ENCODE measurements at places on chromosomes 5 and 9.

DNA sequence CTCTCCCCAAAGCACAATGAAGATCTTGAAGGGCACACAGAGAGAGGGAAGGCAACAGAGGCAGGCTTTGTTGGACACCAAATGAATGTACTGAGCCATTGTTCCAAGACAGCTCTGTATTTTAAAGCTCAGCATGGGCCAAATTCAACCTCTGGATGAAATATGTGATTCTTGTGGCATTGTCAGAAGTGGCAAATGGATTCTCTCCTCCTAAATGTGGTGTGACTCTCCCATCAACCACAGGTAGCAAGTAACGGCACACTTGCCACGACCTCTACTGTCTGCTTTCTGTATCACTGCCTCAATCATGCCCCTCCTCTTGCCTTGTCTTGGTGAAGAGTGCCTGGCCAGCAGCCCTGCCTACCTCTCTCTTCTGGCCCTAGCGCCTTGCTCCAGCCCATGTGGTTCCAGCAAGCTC, 6.1 kb upstream of the MOB3B start:
- peak; percentile 71 for DNase-seq

GRCh38 chr5:176527246-176528222, 9.7 kb downstream of the RNF44 start:
- no peak for DNase-seq

- no peak for DNase-seq
Observed at GRCh38 chr5:176396330-176396729, 7.8 kb downstream of the HIGD2A start.

- DNase-seq = no peak
Observed at GRCh38 chr5:174198541-174198940, 153.0 kb downstream of the NSG2 start.

GRCh38 chr9:8390571-8390970, 591.0 kb upstream of the DMAC1 start:
- no peak for DNase-seq

GRCh38 chr5:96516631-96517071, 83.6 kb upstream of the PCSK1 start:
- DNase-seq = no peak

DNA sequence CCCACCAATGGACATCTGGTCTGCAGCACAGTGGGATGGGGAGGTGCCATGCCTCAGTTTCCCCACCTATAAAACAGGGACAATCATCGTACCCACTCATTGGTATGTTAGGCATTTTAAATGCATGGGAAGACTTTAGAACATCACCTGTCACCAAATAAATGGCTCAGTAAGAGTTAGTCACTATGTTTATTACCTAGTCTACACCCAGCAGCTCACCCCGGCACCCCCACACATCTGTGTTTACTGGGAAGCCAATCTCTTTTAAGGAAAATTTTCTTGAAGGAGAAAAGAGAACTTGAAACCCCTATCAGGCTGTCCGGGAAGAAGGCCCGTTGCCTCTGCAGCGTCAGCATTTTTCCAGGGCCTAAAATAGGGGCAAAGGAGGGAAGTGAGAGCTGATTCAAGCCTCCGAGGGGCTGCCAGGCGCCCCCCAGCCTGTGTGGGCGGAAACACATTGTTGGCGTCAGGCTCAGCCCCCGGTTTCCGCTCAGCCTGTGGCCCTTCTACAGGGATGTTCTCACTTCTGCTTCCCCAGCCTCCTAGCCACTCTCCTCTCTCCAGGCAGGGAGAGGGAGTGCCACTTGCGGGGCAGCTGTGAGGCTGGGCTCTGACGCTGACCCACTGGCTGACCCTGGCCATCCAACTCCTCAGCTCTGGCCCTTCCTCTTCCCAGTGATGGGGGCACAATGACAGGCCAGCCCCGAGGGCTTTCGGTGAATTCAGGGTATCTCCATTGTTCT, 4.6 kb downstream of the CSF1R start:
- peak; percentile 48 for DNase-seq

- no peak for DNase-seq
Observed at GRCh38 chr9:134359493-134360179, 33.4 kb downstream of the RXRA start.

DNA sequence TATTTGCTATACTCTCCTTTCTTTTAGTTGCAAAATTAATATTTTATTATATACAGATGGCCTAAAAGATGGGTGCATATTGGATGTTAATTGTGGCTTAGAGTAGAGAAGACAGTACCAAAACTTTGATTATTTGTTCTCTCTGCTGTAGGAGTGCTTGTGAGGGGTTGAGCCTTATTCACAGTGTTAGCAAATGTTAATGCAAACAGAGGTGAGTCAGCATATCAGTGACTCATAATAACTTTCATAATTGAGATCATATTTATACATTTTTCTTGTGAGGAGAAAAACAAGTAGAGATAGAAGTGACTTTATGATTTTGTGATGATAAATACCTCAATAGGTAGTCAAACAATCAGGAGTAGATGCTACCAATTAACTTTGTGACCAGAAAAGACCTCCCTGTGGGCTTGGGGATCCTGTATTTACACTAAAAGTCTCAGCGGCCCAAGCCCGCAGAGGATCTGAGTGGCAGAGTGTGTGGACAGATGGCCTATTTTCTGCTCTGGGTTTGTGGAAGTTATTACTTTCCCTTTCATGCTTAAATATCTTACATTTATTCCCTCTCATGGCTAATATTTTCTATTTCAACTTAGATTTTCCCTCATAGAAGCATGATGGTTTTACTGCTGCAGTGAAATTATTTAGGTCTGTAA, 226.5 kb downstream of the TAF11L14 start:
- DNase-seq = no peak

DNA sequence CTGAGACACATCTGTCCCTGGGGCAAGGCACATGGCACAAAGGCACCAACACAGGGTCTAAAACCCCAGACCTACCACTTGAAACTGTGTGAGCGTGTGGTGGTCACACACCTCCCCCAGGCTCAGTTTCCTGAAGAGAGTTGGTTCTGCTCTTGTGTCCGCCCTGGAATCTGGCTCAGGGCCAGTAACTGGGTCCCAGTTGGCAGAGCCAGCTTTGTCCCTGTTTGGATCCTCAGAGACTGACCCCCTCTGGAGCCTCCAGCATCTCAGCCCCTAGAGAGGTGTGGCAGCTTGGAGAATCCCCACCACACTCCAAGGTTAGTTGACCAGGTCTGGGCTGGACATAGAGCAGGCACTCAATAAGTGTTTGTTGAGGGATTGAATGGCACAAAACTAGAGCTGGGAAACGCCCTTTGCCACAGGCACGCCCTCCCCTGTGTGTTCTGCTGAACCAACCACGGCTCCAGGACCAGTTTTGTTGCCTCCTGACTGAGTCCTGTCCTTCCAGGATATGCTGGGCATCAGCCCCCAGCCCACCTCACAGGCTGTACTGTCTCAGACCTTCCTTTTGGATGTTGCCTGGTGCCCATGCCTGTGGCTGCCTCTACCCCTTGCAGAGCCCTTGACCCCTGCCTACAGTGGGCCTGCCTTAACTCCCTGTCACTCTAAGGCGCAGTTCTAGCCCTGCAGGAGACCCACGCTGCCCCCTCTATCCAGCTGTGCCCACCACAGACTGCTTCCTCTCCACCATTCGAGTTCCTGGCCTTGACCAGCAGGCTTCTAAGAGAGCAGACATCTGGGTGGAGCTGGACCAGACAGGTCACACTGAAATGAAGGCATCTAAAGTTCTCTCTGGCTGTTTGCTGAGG, 3.8 kb upstream of the PDLIM4 start:
- DNase-seq = no peak

GRCh38 chr5:135092476-135092875, 58.4 kb upstream of the PITX1 start:
- DNase-seq = no peak

DNA sequence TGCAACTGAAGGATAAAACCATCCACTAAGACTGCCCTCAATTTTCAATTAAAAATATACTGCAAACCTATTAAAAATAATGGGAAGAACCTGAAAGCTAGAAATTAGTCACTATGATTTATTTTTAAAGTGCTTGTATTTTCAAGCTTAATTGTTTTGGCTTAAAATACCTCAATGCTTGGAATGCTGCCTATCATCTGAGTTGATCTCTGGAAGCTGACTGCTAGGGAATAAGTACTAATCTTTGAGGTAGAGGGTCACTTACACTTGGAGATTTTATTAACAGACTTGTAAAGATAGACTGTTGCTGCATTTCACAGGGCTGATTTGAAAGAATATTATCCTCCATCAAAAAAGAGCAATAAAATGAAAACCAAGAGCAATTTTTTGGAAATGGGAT, 6.2 kb downstream of the PCSK1 start:
- no peak for DNase-seq

- no peak for DNase-seq
Observed at GRCh38 chr5:121746763-121747162, 104.9 kb upstream of the FTMT start.

DNA sequence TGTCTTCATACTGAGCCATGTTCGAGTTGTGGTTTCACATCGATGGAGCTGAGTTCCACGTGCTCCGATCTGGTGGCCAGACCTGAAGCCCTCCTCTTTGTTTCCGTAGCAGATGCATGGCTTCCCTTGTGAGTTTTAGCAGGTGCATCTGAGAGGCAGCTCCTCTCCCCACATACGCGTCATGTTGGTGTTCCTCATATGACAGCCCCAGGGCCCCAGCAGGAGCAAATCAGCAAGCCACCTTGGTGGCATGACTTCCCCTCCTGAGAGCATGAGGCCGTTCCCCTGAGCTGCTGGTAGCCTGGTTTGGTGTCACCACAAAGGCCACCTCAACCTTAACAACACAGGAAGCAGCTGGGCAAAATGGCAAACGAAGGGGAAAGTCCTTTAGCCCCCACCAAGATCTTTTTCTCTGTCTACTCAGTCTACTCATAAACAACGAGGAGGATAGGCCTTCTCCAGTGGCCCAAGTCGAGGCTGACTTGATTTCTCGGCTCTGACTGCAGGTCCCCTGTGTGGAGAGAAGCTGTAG, 5.9 kb downstream of the CYFIP2 start:
- DNase-seq = no peak

DNA sequence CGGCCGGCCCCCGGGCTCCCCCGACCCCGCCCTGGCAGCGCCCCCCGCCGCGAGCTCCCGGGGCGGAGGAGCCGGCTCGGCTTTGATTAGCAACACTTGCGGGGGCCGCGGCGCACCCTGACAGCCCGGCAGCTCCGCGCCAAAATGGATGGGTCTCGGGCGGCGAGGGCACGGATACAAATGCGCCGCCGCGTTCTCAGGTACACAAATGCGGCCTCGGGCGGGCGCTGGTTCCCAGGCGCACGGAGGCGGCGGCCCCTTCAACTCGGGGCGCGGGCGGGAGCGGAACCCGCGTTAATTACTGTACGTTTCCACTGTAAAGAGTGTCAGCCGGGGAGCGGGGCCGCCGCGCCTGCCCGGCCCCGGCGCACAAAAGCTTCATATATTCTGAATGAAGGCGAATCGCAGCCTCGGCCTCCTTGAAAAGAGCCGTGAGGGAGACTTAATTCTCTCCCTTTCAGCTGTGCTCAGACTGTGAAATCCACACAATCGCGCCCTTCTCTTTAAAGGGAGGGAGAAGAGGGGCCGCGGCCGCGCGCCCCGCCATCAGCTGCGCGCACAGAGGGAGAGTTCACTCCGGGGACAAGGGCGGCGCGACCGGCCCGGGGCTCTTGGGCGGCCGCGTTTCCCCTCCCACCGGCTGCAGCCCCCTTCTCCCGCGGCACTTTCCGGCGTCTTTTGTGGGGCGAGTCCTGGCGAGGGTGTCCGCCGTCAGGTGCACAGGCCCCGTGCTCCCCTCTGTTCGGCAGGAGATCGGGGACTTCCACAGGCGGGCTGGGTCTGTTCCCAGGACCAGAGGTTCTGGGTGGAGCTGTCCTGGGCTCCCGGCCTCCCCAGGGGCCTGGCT, 27.0 kb downstream of the MSX2 start:
- DNase-seq = no peak

GRCh38 chr9:124858330-124859046, 3.3 kb downstream of the RPL35 start:
- no peak for DNase-seq

DNA sequence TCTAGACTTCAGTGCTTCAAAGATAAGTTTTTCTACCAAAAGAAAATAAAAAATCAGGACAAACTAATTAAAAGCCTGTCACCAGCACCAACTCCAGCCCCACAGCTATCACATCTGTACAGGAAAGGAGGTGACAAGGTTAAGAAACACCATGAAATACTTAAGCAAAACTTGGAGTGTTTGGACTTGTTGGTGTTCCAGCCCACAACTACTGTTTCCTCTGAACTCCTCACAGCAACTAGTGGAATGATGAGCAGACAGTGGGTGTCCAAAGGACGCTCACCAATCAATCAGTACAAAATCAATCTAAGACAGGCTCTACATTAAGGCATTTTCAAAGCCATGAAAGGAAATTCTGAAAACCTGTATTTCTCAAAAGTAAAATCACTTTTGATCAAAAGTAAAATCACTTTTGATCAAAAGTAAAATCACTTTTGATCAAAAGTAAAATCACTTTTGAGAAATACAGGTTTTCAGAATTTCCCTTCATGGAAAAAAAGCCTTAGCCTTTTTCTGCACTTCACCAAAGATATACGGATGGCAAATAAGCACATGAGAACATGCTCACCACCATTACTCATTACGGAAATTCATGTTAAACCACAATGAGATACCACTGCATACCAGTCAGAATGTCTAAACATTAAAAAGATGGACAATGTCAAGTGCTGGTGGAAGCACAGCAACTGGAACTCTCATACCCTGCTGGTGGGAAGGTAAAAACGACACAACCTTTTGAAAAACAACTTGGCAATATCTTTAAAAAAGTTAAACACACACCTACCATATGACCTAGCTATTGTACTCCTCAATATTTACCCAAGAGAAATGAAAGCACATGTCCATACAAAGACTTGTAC, 79.7 kb downstream of the MED27 start:
- no peak for DNase-seq

DNA sequence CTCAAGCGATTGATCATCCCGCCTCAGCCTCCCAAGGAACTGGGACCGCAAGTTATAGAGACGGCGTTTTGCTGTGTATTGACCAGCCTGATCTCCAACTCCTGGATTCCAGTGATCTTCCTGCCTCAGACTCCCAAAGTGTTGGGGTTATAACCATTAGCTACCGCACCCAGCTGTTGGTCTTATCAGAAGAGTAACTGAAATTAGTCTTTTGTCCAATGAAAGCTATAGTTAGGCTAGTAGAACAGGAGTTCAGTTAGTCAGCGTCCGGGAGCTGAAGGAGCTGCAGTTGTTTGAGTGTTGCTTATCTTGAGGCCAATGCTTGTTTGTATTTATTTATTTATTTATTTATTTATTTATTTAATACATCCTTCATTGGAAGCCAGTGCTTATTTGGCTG, 3.2 kb upstream of the MIGA2 start:
- DNase-seq = no peak

GRCh38 chr5:90948969-90949368, 390.4 kb downstream of the ADGRV1 start:
- no peak for DNase-seq

GRCh38 chr9:31519826-31520225, 864.6 kb upstream of the ACO1 start:
- DNase-seq = no peak

GRCh38 chr9:95132366-95133324, 184.9 kb downstream of the FANCC start:
- no peak for DNase-seq

DNA sequence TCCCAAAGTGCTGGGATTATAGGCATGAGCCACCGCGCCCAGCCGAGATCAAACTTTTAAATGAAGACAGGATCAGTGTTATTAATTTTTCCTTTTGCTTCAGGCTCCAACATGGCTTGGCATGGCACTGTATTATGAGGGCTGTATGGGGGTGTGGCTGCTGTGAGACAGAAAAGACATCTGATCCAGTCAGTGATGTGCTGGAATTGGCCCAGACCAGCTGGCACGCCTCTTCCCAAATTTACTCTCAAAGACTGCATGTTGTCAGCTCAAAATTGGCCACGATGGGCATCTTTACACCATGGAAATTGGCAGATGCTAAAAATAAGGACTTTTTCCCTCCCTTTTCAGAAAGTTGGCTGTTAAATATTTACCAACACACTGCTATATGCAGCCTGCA, 12.1 kb upstream of the COL27A1 start:
- DNase-seq = no peak

Measured in midbrain (tissue), 1 donor.